ENCODE measurements at places on chromosomes 2 and 18. TPM values are rescaled to one million over a fixed set of nuclear protein-coding genes. Genes with fewer than 3 reads are reported as not detected.

The KCNG2 gene
- not detected for total RNA-seq

The REG3G gene
- total RNA-seq = not detected

The IL36A gene
- not detected for total RNA-seq

The OSBPL1A gene
- total RNA-seq = 15.1 TPM

The FAM228A gene
- total RNA-seq = not detected

The VWA3B gene
- total RNA-seq = 0.26 TPM

The RUFY4 gene
- not detected for total RNA-seq

The GPBAR1 gene
- 0.15 TPM for total RNA-seq

The PLEKHH2 gene
- 1.2 TPM for total RNA-seq

The UBR3 gene
- 8.2 TPM for total RNA-seq

The CERS6 gene
- 15.2 TPM for total RNA-seq

The REEP1 gene
- 0.67 TPM for total RNA-seq

The TRABD2A gene
- total RNA-seq = 9.7 TPM

The AKAIN1 gene
- total RNA-seq = not detected

The SKOR2 gene
- total RNA-seq = not detected

The CNTNAP5 gene
- not detected for total RNA-seq

The TXNL4A gene
- 142 TPM for total RNA-seq

The CRYBA2 gene
- not detected for total RNA-seq

The PSTPIP2 gene
- total RNA-seq = 0.23 TPM

The CDK15 gene
- not detected for total RNA-seq

The LYG2 gene
- not detected for total RNA-seq

The C2orf92 gene
- total RNA-seq = 1.1 TPM

The STPG4 gene
- total RNA-seq = not detected

The NT5C1B gene
- total RNA-seq = not detected

The SYT4 gene
- total RNA-seq = not detected

The CNGA3 gene
- not detected for total RNA-seq

The CHRNG gene
- not detected for total RNA-seq

The DYSF gene
- 0.50 TPM for total RNA-seq

The DUSP19 gene
- 0.55 TPM for total RNA-seq

The PLB1 gene
- 1.1 TPM for total RNA-seq

The SPR gene
- total RNA-seq = 140 TPM

The ABCB11 gene
- 0.01 TPM for total RNA-seq

The OTX1 gene
- 4.7 TPM for total RNA-seq

The M1AP gene
- not detected for total RNA-seq

The CYP27C1 gene
- 4.9 TPM for total RNA-seq

The SERPINB13 gene
- total RNA-seq = not detected

The KRTCAP3 gene
- 0.76 TPM for total RNA-seq

The EPC2 gene
- 10.1 TPM for total RNA-seq

The C2orf15 gene
- total RNA-seq = 0.73 TPM

The NOSTRIN gene
- 2.1 TPM for total RNA-seq

The EMX1 gene
- total RNA-seq = not detected

The EIF2B4 gene
- total RNA-seq = 58.7 TPM

Measured in A549 treated with CORT108297 at 1 μM for 4 hours (cell line).